ENCODE measurements at places on chromosomes 7 and 10.

DNA sequence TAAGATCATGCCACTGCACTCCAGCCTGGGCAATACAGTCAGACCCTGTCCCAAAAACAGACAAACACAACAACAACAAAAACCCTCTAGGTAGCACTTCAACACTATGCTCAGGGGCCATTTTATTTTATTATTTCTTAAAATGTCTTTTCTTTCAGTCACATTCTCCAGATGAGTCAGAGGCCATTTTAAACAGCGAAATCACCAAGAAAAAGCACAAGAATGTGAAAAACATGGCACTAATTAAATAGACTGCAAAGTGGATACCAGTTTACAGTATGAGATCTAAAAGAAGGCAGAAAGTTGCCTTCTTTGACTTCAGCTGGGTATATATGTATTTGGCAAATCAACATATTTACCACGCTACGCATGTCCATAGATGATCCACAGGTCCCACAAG is 6.1 kb upstream of the FGL2 start:
- DNase-seq, result no peak

DNA sequence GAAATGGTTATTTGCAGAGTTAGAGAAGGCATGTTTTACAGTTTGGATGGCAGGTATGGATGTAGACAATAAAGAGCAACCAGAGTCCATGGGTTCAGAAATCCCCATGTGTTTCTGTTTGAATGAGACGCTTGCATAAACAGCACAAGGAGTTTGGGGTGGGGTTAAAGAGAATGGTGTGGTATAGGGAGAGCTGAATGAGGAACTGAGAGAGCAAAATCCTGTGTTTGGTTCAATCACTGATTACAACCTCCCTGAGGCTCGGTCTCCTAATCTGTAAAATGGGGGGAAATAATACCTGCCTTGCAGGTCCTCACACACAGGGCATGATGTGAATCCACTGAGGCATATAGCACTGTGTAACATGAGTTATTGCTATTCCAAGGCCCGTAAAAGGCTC is 23.7 kb downstream of the CAV1 start:
- DNase-seq, result no peak

- DNase-seq, result peak; percentile 62
These were observed 58.5 kb downstream of the ABCB4 start for GRCh38 chr7:87416682-87417587.

- peak; percentile 72 for DNase-seq
These were observed 10.3 kb upstream of the STK17A start for GRCh38 chr7:43572516-43573049.

- no peak for DNase-seq
These were observed 302.4 kb downstream of the GRID1 start for GRCh38 chr10:86064219-86064618.

DNA sequence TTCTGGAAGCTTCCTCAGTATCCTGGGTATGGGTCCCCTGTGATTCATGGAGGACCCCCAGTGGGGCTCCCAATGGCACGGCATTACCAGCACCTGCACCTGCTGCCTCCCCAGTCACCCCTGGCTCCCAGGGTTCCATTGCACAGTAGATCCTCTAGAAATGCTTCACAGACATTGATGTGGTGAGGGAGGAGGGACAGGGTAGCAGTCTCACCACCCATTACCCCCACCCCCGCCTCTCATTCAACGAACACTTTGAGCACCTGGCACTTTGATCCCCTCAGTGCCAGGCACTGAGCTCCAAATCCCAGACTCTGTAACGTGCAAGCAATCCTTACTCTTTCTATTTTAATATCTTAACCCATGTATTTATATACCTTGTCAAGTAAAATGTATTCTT is 26.8 kb upstream of the PSAP start:
- no peak for DNase-seq

DNA sequence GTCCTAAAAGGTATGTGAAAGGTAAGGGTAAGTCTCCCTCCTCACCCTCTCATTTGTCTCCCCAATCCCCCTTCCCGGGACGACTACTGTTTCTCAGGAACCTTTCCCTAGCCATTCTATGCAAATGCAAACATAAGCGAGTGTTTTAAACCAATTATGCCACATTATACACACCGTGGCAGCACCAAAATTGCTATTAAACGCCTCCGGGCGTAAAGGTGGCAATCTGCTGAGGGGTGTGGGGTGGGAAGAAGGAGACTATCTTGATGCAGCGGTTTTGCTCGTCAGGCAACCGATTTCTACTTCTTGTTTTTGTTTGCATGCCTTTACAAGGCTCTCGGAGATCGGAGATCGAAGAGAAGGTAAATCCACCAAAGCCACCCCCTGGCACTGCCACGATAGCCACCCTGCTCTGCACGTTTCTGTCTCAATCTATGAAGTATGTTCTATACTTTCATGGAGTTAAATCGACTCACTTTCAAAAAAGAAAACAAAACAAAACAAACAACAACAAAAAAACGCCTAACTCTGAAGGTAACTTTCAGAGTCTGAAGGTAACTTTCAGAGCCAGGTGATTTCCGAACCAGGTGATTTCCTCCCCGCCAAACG is 46.0 kb upstream of the CDK1 start:
- no peak for DNase-seq

DNA sequence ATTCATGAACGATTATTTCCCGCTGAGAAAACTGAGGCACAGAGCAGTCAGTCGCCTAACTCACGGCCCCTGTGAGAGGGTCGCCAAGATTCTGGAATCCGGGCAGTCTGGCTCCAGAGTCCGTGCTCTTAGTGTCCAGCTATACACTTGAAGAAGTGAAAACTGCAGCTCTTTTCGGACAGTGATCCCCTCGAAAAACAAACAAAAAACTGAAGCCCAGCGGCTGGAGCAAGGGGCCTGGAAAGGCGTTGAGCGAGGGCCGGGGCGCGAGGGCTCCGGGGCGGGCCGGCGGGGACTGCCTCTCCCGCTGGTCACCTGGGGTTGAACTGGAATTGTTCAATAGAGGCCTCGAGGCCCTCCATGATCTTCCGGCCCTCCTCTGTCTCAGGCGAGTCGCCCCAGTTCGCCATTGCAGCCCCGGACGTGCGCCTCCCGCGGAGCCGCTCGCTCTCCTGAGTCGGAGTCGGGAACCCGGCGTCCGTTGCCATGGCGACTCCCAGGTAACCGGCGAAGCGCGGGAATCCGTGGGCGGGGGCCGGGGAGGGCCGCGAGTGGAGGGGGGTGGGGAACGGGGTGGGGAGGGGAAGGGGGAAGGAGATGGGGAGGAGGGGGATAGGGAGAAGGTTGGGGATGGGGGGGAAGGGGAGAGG is 881 bp downstream of the C10orf67 start:
- peak; percentile 58 for DNase-seq

DNA sequence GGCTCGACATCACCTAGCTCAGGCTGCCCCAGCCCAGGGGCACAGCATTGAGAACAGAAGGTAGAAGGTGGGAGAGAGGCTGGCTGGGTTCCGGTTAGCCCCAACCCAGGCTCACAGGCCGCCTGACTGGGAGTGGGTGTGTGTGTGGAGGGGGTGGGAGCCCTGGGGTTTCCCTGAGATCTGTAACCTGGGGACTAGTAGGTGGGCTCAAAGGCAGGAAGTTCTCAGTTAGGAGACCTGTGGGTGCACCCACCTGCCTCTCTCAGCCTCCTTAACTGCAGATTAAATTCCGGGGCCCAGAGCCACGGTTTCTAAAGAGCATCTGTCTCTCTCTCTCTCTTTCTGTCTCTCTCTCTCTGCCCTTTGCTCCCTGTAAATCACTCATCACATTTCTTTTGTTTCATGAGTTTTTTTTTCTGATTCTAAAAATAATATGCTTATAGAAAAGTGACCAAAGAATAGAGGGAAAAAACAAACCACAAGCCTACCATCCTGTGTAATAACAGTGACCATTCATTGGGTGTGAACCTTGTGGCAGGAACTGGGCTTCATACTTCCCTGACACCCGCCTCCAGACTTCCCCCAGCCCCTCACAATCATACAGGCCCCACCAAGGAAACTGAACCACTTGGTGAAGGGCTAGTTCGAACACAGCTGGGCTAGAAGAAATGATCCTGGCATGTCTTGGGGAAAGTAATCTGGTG is 83.4 kb upstream of the SMNDC1 start:
- DNase-seq, result no peak

DNA sequence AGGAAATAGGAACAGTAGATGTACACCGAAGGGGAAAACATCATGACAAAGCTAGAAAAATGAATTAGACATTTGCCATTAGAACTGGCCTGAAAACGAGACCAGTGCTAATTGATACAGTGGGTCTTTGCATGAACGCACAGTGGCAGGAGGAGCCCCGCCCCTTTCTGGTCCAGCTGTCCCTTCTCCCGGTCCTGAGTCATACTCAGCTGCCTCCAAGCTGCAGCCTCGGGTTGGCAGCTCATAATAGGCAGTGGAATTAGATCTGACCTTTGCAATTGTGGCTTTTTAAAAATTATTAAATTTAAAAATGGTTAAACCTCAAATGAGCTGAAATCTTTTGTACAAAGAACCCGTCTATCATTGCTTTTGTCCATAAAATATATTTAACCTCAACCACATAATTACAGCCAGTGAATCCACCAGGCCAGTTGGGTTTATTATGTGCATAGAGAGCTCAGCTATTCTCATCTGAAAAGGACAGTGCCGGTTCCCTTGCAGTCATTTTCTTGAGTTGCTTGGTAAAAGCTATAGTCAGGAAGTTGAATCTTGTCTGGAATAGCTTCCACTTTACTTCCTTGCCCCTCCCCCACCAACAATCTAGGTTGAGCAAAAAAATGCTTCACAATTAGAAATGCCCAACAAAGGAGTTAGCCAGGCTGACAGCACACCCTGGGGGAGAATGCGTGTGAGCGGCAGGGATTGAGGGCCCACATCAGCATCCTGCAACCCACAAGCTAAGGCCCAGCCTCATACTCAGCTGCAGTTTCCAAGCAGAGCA is 147.1 kb downstream of the BUB3 start:
- peak; percentile 93 for DNase-seq

GRCh38 chr7:36171503-36171902 is 18.4 kb downstream of the EEPD1 start:
- no peak for DNase-seq

GRCh38 chr10:102782673-102783551 is 39.2 kb downstream of the WBP1L start:
- DNase-seq, result no peak

DNA sequence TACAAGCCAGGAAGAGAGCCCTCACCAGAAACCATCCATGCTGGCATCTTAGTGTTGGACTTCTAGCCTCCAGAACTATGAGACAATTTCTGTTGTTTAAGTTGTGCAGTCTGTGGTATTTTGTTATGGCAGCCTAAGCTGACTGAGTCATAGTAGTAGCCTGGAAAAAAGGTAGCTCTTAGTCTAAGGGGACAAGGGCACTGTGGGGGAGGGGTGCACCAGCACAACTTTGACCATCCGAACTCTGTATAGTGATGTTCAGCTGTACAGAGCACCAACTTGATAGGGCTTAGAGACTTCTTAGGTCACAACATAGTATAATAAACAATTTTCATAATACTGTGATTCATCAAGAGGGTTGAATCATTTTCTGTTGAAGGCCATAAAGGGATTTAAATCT is 14.3 kb downstream of the EIF4EBP2 start:
- DNase-seq, result no peak

GRCh38 chr10:76552091-76552873 is 1085.3 kb downstream of the KCNMA1 start:
- no peak for DNase-seq

- no peak for DNase-seq
These were observed 8.5 kb upstream of the BAG3 start for GRCh38 chr10:119642556-119643111.

DNA sequence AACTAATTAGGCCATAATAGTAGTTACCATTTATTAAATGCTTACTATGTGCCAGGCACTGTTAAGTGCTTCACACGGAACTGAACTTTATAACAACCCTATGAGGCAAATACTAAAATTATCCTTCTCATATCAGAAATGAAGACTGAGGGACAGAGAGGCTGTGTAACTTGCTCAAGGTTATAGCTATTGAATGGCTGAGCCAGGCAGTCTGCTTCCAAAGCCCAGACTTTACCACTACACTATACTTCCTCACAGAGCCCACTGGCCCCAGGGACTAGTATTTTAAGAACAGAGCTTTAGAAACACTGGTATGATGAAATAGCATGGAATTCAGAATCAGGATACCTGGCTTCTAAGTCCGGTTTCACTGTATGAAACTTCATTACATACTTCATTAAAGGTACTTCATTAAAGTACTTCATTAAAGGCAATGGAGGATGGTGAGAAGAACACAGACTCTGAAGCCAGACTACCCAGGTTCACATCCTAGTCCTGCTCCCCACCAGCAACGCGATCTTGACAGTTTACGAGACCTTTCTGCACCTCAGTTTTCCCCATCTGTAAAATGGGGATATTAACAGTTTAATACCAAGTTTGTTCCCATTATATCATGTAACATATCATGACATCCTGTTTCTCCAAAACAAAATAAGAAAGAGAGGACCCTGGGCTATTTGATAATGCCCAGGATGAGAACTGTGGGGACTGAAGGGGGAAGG is 19.6 kb downstream of the ANXA11 start:
- DNase-seq, result no peak

- DNase-seq, result no peak
These were observed 55.0 kb downstream of the LRRC4 start for GRCh38 chr7:127976056-127976737.

GRCh38 chr7:99374111-99375064 is at the start of gene ARPC1B:
Gene ARPC1B (plus strand): TSS chr7:99374730. CDS start chr7:99385715, 10,985 bp downstream.
- peak; percentile 33 for DNase-seq

- DNase-seq, result no peak
These were observed 91.0 kb downstream of the ANKIB1 start for GRCh38 chr7:92336662-92337340.

- no peak for DNase-seq
These were observed 3.1 kb upstream of the MACC1 start for GRCh38 chr7:20220293-20220761.

- DNase-seq, result no peak
These were observed 271.4 kb downstream of the POLR1F start for GRCh38 chr7:19437446-19437845.

- no peak for DNase-seq
These were observed 527.5 kb downstream of the GPAM start for GRCh38 chr10:111656066-111656465.

DNA sequence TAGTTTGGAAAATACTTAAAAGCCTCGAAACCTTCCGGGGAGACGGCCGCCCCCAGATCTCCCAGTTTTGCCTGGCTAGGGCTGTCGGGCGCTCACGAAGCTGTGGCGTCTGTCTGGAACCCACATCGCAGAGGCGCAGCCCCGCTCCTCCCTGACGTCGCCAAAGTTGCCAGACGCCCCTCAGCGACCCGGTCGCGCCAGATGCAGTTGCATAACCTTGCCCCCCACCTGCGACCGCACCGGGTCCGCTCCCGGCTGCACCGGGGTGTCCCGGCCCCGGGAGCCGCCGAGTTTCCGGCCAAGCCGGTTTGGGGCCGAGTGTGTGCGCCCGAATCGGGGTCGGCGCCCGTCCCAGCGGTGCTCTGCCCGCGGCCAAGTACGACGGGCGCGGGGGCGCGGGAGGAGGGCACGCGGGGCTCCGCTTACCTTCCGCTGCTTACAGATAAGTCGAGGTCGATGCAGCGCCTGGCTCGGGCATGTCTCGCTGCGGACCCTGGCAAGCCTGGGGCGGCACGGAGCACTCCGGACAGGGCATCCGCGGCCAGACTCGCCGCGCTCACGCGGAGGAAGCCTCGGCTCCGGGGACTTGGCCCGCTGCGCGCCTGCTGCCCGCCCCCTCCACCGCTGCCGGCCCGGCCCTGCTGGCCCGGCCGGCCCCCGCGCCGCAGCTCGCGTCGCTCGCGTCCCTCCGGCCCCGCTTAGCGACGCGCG is 665 bp downstream of the INSYN2A start:
- DNase-seq, result peak; percentile 23
